A549 treated with ZK216348 at 1 μM for 4 hours (cell line): ENCODE measurements at places on chromosomes 6 and 20. TPM values are rescaled to one million over a fixed set of nuclear protein-coding genes. Genes with fewer than 3 reads are reported as not detected.

Gene FAM83B
- total RNA-seq: 0.07 to 0.08 TPM (median 0.07 TPM) in 3 of 5 replicates, not detected in the others

Gene TXLNB
- not detected in 5 replicates for total RNA-seq

Gene CAGE1
- 0.12 TPM in 1 of 5 replicates, not detected in the others for total RNA-seq

Gene ARMH2
- total RNA-seq: not detected in 5 replicates
